ENCODE measurements at places on chromosomes 12 and 14.

GRCh38 chr12:115767916-115768315, 509.6 kb downstream of the MED13L start:
- no peak for DNase-seq

DNA sequence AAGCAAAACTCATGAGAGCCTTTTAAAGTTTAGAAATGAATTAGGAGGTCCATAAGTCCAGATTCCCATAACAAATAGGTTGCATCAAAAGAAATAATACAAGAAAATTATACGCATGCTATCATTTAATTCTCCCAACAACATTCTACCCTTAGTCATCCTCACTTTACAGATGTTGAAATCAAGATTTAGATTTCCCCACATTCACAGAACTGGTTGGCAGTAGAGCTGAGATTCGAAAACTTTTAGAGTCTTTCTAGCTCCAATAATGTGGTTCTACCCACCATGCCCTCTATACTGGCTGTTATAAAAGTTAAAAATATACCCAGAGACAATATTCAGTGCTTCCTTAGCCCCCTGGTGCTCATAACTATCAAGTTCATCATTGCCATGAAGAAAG, 56.6 kb upstream of the METAP2 start:
- DNase-seq, result no peak

DNA sequence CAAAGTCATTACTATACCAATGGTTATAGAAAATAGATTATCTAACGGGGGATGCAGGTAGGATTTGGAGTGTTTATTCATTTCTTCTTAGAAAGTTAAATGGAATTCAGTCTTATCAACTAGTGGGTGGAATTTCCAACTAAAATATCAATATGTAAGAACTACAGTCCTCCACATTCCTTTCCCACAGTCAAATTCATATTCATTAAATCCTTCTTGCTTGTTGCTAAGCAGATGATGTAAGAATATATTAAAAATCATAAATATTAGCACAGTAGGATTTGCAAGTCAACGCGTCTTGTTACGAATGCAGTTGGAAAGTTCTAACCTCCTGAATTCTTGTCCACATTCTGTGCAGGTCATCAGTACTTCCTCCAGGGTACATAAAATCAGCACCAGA, 259.2 kb downstream of the CPNE8 start:
- DNase-seq, result no peak

- peak; percentile 31 for DNase-seq
Measured at GRCh38 chr14:70982200-70982599, 74.9 kb downstream of the PCNX1 start.

- no peak for DNase-seq
Measured at GRCh38 chr12:20369305-20370013, 1.1 kb downstream of the PDE3A start.

- DNase-seq, result peak; percentile 72
Measured at GRCh38 chr12:630656-631632, 32.3 kb downstream of the NINJ2 start.

- DNase-seq, result no peak
Measured at GRCh38 chr12:38775457-38775856, 129.9 kb downstream of the CPNE8 start.

DNA sequence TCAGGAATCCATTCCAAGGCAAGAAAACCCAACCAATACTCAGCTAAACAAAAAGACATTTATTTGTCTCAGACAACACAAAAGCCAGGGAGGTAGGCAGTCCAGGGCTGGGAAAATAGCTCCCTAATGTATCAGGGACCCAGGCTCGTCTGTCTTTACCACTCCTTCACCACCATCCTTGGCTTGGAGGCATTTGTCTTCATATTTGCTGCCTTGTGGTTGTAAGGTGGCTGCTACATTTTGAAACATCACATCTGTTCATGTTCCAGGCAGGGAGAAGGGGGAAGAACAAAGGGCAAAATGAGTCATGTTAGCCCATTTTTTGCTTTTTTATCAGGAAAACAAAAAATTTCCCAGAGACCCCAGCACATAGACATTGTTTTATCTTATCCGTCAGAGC, 44.8 kb upstream of the PCED1B start:
- DNase-seq, result no peak

DNA sequence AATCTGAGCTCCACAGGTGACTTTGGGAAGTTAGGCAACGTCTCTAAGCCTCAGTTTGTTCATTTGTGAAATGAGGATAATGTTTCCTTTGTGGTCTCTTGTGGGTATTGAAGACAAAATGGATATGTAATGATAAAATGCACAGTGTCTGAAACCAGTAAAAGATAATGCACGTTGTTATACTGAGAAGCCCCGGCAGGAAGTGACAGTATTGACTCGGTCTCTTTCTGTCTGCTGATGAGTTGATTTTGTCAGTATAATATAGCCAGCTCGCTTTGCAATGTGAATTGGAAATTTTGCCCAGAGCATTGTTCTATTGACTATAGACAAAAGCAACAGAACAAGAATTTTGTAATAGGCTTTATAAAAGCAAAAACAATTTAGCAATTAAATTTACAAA, 49.2 kb upstream of the SLC38A1 start:
- no peak for DNase-seq

- DNase-seq, result no peak
Measured at GRCh38 chr14:35631071-35631805, 97.3 kb downstream of the INSM2 start.

DNA sequence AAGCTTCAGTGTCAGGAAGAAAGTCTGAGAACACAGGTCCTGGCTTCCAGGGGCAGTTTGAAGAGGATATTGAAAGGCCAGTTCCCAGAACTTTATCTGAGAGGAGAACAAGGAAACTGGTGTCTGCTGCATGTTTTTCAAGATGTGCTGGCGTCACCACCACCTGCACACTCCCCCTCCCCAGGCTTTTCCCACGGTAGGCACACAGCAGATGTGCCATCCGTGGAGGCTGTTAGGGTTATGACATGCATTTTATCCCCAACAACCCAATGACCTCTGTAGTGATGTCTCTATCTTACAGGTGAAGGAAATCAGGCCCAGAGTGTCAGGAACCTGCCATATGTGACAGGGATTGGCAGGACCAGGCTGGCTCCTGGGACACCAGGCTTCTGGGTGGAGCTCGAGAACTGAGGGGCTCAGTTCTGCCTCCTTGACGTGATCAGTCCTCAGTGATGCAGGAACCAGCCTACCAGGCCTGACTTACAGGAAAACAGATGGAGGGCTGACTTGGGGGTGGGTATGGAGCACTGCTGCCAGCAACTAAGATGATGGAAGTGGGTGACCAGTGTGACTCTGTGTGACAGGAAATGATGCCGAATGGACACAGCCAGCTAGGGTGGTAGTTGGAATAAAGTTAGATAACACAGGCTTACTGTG, 16.8 kb downstream of the SLC25A47 start:
- DNase-seq, result no peak

DNA sequence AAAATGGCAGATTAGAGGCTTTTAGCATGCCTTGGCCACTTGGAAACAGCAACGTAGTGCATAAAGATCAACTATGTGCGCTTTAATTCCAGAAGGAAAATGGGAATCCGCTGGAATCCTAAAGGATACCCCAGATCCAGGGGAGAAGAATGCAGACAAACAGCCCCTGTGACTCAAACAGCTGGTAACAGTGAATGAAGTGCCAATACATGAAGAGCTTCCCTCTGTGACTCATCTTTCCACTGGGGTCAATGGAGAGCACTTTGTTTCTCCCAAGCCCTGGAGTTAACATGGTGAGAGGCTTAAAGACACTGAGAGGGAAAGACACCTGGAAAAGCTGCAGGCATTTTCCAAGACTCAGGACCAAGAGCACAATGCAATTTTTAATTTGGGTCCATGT, 263.1 kb downstream of the CEP128 start:
- no peak for DNase-seq

- no peak for DNase-seq
Measured at GRCh38 chr12:32407795-32408194, 8.4 kb downstream of the FGD4 start.

- DNase-seq, result no peak
Measured at GRCh38 chr14:48725051-48725734, 861.0 kb downstream of the RPS29 start.

- peak; percentile 13 for DNase-seq
Measured at GRCh38 chr14:62162998-62163589, 400.9 kb downstream of the SNAPC1 start.

DNA sequence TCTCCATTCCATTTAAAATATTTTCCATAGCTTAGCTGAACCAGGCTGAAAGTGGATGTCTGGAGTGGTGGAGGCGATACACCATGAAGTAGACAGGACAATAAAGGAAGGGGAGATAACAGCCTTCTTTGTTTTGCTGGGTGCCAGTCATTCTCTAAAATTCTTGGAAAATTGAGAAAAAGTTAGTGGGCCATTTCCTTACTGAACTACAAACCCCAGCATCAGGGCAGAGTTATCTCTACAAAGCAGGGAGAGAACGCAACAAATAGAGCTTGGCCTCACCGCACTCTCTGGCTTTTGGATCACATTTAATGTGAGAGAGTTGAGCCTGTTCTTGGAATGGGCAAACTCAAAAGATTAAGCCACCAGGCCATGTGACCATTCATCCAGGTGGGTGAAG, 41.2 kb upstream of the LRRC10 start:
- DNase-seq, result no peak

- DNase-seq, result no peak
Measured at GRCh38 chr14:67469954-67470353, 18.6 kb downstream of the TMEM229B start.

DNA sequence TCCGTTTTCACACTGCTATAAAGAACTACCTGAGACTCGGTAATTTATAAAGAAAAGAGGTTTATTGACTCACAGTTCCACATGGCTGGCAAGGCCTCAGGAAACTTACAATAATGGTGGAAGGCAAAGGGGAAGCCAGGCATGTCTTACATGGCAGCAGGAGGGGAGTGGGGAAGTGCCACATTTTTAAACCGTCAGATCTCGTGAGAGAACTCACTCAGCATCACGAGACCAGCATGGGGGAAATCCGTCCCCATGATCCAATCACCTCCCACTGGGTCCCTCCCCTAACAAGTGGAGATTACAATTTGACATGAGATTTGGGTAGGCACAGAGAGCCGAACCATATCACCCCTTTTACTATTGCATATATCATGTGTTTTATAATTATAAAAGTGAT, 2.0 kb upstream of the PIGH start:
- no peak for DNase-seq

GRCh38 chr12:111084605-111085004, 164.2 kb upstream of the MYL2 start:
- no peak for DNase-seq

DNA sequence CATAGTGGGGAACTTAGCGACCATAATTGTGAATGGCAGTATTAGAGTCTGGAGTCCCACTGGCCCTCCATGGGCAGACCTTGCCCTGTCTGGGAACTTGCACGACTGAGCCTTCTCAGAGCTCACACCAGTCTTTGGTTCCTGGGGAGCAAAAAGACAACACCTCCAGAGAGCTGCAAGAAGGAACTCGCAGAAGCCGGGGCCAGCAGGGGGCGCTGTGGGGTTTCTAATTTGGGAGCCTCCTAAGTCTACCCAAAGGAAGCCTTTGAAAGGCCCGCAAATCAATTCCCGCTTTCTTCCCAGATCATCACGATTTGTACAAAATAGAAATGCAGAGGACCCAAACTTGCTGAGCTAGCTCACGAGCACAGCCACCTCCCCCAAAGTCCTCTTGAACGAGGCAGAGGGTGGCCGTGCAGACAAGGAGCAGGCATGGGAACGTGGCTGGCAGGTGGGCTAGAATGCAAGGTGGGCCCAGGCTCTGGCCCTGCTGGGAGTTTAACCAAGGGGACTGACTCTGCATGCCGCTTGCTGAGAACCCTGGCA, 46.3 kb upstream of the FBXO21 start:
- peak; percentile 52 for DNase-seq

DNA sequence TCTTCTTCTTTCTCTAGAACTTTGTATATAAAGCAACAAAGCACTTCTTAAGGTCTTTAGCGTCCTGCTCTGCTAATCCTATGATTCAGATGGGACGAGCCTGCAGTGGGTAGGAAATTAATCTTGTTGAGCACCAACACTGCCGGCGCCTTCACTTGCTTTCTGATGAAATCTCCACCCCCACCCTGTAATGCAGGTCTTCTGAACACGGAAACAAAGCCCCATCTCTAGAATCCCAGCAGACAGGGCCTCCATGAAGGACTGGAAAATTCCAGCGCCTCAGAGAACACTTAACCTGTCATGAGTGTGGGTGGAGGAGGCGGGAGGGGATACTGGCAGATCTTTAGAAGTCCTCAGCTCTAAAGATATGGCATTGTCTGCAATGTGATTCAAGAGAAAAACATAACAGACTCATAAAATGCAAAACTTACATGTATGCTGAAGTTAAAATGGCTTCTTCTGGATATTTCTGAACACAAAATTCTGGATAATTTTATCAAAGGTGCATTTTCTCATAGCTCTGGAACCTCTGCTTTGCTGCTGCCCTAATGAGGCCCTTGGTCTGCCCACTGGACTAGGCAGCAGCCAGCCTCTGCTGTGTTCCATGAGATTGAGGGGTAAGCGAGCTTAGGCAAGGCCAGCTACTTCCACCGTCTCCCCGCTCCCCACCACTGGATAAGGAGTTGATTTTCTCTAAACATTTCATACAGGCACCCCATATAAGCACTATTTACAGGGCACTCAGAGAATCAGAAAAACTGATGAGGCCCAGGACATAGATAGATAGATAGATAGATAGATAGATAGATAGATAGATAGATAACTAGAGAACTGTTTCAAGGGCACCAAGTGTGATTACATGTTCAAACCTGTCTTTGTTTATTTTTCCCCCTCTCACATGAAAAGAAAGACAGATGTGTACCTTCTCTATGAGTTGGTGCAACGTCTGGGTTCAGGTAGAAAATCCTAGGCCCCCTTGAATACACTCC, 43.1 kb downstream of the ZFP36L1 start:
- DNase-seq, result no peak

DNA sequence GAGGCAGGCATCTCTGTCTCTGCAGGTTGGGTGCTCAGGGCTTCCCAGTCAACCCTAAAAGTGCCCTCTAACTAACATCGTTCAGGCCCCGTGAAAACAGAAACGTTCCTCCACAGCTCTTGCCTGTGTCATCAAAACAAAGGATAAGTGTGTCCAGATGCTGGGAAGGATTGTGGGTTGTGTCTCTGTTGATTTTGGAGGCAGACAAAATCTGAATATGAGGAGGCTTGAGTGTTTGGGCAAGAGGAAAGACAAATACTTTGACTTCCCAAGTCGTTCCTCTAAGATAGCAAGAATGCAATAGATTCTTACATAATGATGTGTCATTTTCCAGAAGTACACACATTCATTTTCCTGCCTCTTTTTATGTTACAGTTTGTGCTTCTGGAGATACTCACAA, 52.9 kb downstream of the SERPINA3 start:
- no peak for DNase-seq

GRCh38 chr14:59305836-59306555, 117.5 kb downstream of the DAAM1 start:
- DNase-seq, result no peak

DNA sequence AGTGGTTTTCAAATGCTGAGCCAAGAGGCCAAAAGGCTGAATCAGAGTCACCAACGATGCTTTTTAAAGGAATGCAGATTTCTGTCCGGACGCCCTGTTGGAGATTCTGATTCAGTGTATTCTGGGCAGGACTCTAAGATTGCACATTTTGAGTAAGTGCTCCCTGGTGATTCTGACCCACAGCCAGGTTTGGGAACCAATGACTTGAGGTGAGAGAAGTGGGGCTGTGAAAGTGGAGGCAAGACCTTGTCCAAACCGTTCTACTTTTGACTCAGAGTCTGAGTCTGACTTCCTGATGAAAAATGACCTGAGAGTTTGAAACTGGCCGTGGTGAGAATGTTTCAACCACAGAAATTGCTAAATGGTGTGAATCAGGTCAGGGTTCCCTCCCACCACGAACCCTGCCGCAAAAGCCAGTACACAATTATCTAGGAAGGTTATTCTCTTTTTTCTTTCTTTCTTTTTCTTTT, 90.2 kb downstream of the NTN4 start:
- DNase-seq, result no peak

Data from CD4-positive, alpha-beta T cell treated with Interleukin-12 subunit alpha and Interleukin-12 subunit beta, for 1 hour (primary cell).